ENCODE measurements at places on chromosomes 11 and 22.
A peak's percentile ranks its signal among the peaks of the same experiment; 100 is the strongest.

- DNase-seq = no peak
Measured at GRCh38 chr11:72240461-72241290, 3.3 kb downstream of the PHOX2A start.

- DNase-seq = no peak
Measured at GRCh38 chr11:73113426-73113825, 28.7 kb downstream of the FCHSD2 start.

DNA sequence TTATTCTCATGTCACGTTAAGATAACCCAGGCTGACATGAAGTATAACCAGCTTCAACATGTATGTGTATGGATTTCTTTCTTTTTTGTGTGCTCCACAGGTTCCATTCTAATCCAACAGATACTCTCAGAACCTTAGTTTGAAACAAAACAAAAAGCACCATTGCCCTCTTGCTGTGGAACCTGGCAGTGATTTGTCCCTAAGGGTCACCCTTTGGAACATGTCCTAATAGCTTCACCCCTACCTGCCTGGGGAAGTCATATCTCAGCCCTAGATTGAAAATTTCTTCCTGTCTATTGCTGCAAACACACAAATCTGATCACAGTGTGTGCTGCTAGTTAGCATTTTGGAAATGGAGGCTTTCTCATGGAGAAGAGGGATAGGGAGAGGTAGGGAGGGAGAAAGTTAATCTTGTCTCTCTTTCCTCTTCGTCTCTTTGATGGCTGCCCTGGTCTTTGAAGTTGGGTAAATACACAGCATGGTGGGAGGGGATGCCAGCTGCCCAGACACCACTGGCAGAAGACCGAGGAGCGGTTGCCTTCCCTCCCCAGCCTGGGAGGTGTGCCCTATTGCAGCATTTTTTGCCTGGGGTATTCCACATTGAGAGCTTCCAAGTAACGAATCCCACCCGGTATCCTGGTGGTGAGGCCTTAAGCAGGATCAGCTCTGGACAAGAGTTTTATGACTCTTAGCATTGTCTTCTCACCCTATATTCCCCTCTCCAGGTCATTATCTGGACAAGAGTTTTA lies 11.6 kb upstream of the CADM1 start:
- no peak for DNase-seq

- DNase-seq = no peak
Measured at GRCh38 chr11:12207384-12208150, 97.2 kb downstream of the MICAL2 start.

- no peak for DNase-seq
Measured at GRCh38 chr11:108872781-108873291, 208.0 kb downstream of the DDX10 start.

GRCh38 chr11:127070808-127071207 lies 70.2 kb upstream of the KIRREL3 start:
- DNase-seq = no peak

- DNase-seq = no peak
Measured at GRCh38 chr11:62842171-62842741, 2.9 kb upstream of the WDR74 start.

DNA sequence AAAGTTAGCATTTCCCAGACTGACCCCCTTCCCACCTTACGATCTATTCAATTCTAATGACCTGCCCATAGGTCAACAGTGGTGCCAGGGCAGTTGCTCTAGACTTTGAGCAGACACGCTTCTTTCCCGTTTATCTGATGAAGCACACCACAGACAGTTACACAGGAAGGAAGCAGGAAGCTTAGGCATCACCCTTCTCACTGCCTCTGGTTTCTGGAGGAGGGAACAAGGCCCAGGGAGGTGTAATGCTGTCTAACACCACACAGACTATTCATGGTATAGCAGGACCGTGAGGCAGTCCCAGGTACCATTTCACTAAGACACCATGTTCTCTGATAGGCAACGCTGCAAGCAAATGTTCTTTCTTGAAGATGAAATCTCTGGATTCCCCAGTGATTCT lies 279.4 kb downstream of the NTM start:
- no peak for DNase-seq

DNA sequence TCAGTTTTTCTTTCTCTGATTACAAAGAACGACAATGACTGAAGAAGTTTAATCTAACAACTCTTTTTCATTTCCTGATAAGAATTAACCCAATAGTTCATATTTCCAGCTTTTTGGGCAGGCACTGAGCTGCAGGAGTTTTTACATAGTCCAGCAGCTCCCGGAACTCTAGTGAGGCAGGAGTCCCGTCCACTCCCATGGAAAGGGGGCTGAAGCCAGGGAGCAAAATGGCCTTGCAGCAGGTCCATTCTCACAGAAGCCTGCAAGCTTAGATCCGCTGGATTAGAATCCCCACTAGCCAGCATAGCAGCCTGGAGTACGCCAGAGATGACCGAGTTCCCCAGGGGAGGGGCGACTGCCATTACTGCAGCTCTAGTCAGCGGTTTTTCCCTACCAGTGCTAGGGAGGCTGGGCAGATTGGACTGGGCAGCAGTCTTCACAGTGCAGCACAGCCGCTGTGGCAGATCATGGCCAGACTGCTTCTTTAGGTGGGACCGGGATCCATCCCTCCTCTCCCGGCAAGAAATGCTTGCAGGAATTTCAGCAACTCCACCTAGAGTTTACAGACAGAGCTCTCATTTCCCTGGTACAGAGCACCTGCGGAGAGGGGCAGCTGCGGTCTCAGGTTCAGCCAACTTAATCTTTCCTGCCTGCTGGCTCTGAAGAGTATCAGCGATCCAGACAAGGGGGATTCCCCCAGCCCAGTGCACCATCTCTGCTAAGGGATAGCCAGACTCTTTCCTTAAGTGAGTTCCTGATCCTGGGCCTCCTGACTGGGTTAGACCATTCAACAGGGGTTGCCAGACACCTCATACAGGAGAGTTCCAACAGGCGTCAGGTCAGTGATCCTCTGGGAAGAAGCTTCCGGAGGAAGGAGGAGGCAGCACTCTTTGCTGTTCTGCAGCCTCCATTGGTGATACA lies 742 bp upstream of the CASP4 start:
- no peak for DNase-seq

DNA sequence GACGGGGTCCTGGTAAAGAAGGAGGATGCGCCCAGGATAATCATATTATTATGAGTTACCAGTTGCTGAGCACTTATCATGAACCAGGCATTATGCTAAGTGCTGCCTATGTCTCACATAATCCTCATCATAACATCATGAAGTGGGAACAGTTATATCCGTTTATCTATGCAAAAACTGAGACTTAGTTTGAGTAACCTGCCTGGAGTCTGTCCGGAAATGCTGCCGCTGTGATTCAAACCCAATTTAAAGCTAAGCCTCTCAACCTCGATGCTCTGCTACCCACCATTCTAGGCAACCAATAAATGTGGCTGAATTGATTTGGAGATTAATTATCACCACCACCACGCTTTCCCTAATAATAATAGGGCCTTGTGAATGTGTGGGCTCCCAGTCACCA lies 111.5 kb upstream of the CLMP start:
- no peak for DNase-seq

DNA sequence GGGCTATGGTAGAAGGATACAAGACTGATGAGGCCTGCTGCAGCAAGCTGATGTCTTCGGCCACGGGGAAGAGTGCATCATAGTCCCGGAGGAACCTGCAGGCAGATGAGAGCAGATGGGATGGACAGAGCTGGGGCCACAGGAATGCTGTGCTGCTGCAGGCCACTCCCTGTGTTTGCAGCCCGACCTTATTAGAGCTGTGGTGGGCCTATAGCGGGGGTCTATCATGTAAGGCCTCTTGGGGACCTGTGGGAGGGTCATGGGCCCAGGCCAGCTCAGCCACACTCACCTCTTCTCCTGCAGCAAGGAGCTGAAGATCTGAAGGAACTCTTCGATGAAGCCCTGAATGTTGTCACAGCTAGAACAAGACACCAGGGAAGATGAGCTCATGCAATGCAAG lies 31.9 kb downstream of the ASCC2 start:
- no peak for DNase-seq

DNA sequence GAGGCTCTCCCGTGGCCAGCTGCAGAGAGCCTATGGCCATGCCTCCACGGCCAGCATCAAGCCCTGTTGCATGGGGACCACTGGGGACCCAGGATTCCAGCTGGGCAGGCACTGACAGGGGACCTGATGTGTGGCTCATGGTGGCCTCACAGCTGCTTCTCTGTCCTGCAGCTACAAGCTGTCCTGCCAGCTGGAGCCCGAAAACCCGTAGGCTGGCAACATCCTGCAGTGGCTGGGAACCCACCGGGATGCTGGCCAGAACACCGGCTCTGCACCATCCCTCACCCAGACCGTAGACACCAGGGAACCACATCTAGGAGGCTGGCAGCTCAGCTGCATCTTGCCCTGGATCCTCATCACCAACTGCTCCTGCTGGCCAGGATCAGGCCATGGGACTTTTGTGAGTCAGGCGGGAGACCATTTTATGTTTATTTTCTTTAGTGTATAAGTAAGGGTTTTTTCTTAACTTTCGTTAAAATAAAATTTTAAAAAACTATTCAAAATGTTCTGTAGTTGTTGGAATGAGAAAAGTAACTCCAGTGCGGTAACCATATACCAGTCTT lies 7.9 kb downstream of the RGL4 start:
- DNase-seq = no peak

- no peak for DNase-seq
Measured at GRCh38 chr11:33682446-33682845, 18.2 kb downstream of the C11orf91 start.

GRCh38 chr11:64844330-64845128 lies at the start of gene CDC42BPG:
CDC42BPG (minus strand) TSS chr11:64844653; CDS start chr11:64844569, 84 bp downstream.
- peak; percentile 52 for DNase-seq

DNA sequence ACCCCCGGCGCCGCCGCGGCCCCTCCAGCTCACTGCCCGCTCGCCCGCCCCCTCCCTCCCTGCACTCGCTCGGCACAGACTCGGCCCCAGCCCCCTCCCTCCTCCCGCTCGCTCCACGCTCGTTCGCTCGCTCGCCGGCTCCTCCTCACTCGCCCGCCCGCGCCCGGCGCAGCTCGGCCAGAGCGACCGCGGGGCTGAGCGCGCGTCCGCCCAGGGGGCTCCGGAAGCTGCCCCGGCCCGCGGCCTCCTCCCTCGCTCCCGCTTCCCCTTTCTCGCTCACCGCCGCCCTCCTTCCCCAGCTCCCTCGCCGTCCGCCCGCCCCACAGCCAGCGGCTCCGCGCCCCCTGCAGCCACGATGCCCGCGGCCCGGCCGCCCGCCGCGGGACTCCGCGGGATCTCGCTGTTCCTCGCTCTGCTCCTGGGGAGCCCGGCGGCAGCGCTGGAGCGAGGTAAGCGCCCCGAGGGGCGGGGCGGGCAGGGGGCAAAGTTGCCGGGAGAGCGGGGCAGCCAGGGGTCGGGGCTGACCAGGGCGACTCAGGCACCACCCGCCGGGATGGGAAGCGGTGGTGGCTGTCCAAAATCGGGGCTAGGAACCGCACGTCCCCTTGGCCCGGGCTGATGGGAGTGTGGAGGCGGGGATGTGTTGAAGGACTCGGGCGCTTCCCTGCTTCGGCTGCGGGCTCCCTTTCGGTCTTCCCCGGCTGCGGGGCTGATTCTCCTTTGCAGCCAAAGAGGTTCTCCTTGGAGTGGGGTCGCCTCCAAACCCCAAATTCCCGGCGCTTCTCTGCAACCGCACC lies at the start of gene SEZ6L:
Gene SEZ6L, plus strand, starts transcription at position 148 of the 797 bp plus-strand sequence. Its CDS starts 208 bp downstream, at position 356.
- no peak for DNase-seq

GRCh38 chr11:133966172-133966651 lies 9.4 kb upstream of the IGSF9B start:
- DNase-seq = no peak

- DNase-seq = no peak
Measured at GRCh38 chr11:81963018-81963417, 770.6 kb downstream of the FAM181B start.

DNA sequence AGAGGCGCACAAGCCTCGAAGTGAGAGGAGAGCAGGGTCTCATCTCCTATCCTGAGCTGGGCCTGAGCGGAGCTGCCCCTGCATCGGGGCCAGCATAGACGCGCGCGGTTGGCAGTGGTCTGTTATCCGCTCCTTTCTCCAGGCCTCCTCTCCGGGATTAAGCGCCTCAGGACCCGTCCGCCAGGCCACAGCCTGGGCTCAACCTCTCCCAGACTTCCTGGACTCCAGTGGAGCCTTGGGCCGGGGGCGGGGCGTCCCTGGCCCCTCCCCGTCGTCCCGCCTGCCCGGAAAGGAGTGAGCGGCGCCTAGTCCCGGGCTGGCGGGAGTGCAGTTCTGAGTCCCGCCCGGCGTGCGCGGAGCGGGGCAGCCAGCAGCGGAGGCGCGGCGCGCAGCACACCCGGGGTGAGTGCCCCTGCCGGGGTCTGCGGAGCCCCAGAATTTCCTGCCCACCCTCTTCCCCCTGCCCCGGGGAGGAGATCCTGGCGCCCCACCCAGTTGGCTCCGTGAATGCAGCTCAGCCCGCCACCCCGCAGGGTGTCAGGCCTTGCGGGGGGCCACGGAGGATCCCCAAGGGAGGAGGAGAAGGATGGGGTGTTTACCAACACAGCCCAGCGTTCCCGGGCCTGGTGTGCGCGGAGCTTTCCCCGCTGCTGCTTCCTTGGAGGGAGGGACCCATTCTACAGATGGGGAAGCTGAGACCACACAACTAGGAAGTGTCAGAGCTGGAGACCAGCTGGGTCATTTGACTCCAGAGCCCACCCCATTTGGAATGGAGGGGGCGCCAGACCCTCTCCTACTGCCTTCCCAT lies at the start of gene TCIRG1:
Gene TCIRG1, plus strand, starts transcription at position 308 of the 808 bp plus-strand sequence. CDS start 2,247 bp downstream, outside the sequence.
- DNase-seq = peak; percentile 35

DNA sequence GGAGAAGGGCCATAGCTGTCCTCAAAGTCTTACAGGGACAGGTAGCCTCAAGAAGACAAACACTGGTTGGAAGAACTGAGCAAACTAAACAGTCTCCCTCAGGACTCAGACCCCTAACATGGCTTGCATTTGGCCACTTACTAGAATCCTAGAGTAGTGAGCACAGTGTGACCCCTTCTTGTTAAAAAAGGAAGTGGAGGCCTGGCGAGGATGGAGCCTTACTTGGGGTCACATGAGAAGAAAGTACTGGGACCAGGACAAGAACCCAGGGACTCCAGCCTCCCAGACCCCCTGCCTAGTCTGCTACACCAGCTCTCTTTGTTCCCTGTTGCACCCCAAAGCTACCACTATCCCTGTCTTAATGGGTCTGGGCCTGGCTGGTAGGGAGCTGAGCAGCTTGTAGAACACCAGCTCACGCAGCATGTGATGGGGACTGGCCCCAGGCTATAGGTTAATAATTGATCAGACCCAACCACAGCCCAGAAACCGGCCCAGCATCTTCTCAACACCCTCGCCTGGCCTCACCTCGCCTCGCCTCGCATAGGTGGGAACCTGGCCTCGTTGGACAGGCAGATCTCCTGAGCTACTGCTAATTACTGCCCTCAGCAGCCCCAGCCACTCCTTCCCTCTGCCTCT lies 17.6 kb downstream of the DGAT2 start:
- no peak for DNase-seq

DNA sequence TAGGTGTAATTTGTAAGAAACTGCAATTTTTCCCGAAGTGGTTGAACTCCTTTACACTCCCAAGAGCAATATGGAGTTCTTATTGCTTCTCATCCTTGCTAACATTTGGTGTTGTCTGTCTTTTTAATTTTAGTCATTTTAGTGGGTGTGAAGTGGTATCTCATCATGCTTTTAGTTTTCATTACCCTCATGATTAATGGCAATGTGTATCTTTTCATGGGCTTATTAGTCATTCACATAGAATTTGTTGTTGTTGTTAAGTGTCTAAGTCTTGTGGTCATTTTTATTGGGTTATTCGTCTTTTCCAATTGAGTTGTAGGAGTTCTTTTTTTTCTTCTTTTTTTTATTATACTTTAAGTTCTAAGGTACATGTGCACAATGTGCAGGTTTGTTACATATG lies 238.3 kb upstream of the SESN3 start:
- DNase-seq = no peak

Data from stimulated activated CD4-positive, alpha-beta T cell treated with anti-CD3 and anti-CD28 coated beads, Interleukin-15, amount 100 ng/mL, for 1 hour (primary cell).